ENCODE measurements at places on chromosomes 12 and 14.

DNA sequence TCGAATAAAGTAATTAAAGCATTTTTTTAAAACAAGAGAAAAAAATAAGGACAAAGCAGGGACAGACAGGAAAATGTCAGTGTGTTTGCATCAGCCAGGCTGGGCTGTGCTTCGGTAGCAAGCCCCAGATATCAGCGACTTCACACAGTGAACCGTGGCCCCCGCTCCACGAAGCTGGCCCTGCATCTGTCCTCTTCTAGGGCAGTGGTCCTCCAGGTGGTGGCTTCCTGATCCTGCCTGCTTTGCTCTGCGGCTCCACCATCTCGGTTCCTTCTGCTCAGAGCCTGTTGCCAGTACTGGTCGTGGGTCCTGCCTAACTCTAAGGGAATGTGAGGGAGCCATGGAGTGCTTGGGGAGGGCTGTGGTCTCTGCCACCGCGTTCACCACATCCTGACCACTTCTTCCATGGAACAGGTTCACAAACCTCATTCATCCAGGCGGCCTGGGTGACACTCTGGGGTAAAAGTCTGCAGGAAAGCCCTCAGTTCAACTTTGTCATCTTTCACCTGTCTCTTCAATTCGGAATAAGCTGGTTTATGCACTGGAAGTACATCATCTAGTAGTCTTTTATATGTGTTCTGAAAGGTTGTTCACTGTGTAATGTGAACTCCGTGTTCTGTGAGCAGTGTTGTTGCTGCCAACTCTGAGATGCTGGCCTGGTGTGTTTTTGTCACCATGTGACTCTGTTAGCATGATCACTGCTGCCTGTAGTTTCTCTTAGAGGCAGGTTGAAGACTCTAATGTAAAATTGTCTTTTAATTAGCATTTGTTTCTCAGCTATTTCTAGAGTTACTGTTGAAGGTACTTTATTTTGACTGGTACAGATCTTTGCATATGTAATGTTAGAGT lies 47.9 kb downstream of the ANKRD9 start:
- DNase-seq, result no peak

DNA sequence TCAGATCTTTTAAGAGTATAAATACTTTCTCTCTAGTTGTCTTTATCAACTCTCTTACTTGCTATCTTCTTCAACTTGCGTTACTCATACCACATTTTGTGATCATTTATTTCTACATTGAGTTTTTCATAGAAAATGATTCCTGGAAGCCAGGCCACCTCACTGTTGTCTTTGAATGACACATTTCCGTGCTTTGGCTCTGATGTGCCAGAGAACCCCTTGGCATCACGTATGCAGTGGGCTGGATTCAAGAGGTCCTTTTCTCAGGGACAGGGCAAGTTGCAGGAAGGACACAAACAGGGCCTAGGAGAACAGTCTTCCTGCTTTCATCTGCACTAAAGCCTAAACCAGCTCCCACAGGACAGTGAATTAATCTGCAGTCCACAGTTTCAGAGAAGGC lies 70.3 kb upstream of the PYGL start:
- DNase-seq, result no peak

DNA sequence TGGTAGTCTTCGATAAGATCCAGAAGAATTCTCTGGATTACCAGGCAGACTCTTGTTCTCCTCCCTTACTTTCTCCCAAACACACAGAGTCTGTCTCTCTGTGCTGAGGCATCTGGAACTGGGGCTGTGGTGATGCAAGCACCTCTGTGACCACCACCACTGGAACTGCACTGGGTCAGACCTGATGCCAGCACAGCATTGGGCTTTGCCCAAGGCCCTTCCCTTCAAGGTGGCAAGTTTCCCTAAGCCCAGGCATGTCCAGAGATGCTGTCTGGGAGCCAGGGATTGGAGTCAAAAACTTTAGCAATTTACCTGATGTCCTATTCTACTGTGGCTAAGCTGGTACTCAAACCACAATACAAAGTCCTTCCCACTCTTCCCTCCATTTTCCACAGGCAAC lies 14.6 kb upstream of the TMPRSS12 start:
- DNase-seq, result no peak

DNA sequence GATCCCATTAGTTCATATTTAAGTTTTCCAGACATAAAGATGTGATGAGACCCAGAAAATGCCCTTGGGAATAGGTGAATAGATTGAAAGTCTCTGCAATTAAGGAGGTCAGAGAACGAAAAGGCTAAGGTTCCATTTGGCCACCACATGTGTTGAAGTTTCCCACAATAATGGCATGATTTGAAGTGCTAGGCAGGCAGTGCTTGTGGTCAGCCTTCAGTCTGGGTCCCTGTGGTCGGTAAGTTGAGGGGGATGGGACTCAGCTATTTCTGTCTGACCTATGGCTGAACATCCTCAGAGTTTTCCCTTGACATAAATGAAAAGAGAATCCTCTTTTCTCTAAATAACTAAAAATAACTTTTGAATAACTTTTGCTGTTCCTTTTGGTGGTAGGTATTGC lies 92.4 kb downstream of the PELI2 start:
- DNase-seq, result no peak

- DNase-seq, result no peak
These were observed 11.4 kb downstream of the CMTM5 start for GRCh38 chr14:23387916-23388882.

DNA sequence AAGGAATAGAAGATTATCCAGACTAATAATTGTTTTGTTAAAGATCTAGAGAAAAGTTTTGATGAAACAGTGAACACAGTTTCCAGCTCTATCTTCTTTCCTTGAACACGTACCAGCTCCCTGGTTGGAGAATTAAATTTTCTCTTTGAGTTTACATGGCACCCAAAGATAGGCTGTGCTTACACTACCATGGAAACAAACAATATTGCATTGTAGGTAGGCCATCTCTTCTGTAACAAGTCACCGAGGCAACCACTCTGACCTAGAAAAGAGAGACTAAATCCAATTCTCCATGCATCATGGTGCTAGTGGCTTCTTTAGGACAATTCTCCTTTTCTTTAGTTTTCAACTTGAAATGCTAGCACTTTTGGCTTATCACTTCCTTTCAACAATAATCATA lies 9.9 kb downstream of the BMAL2 start:
- DNase-seq, result no peak

DNA sequence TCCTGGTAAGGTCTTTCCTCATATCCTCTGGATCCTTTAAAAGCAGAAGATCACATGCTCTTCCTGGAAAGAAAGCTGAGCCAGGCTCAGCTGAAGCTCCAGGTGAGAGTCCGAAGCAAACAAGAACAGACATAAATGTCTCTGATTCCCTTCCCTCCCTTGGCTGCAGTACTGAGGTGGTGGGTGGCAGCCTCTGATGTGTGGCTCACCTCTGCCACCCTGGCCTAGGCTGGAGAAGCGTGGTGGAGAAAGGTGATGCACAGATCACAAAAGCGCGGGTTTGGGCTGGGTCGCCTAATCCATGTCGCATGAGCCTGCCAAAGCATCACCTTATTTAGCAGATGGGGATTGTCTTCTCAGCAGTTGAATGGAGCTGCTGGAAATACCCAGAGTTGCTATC lies 2.8 kb upstream of the KRT76 start:
- no peak for DNase-seq

GRCh38 chr12:124233846-124234640 lies 60.9 kb upstream of the RFLNA start:
- no peak for DNase-seq

DNA sequence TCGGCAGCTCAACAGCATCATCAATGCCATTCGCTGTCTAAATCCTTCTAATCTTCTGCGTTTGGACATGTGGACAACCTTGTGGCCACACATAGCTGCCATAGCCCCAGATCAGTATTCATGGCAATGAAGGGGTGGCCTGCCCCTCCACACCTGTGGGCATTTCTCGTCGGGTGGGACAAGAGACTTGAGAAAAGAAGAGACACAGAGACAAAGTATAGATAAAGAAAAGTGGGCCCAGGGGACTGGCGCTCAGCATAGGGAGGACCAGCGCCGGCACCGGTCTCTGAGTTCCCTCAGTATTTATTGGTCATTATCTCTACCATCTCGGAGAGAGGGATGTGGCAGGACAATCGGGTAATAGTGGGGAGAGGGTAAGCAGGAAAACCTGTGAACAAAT lies 42.3 kb downstream of the MAGOHB start:
- no peak for DNase-seq

DNA sequence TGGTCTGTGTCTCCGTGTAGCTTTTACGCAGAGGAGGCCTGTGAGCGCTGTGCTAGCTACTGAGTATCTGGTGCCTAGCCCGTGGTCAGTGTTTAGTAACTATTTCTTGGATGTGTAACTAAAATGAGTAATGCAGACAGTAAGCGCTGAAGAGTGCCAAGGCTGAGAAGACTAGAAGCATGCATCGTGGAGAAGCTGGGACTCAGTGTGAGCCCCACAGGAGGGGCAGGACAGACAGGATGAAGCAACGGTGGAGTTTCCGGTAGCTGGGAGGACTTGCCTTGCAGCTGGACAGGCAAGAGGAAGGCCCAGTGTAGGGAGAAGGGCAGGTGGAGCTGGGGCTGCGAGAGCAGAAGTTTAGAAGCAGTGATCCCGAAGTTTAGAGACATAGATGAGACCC lies 233.4 kb upstream of the FKBP4 start:
- DNase-seq, result no peak

GRCh38 chr14:101288436-101289229 lies 272.7 kb upstream of the DIO3 start:
- no peak for DNase-seq

DNA sequence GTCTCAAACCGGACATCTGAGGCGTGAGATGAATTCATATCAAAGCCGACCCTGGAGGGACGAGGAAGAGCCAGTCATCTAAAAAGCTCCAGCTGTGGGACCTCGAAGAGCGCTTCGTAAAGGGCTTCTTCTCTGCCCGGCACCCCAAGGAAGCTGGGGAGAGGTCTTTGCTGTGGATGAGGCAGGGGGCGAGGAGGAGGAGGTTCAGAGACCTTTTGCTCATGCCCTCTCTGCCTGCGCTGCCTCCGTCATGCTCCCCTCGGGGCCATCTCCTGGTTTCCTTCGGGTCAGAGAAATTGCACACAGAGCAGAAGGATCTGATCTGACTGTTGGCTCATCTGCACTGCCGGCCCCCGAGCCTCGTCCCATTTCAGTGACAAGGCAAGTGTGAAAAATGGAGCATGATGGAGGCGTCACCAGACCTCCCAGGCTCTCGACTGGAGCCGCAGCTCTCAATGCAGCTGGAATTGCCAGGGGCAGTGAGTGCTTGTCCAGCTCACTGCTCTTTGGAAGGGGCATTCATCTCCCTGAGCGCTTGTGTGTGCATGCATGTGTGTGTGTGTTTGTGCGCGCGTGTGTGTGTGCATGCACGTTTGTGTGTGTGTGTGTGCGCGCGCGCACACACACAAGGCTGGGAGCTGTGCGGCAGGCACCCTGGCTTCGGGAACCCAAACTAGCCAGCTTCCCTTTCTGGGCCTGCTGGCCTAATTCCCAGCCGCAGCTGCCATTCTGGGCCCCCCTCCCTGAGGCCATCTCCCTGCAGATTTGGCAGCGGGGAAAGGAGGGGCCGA lies 9.2 kb downstream of the CABP1 start:
- no peak for DNase-seq

GRCh38 chr14:103191844-103192243 lies 68.6 kb downstream of the TNFAIP2 start:
- no peak for DNase-seq

DNA sequence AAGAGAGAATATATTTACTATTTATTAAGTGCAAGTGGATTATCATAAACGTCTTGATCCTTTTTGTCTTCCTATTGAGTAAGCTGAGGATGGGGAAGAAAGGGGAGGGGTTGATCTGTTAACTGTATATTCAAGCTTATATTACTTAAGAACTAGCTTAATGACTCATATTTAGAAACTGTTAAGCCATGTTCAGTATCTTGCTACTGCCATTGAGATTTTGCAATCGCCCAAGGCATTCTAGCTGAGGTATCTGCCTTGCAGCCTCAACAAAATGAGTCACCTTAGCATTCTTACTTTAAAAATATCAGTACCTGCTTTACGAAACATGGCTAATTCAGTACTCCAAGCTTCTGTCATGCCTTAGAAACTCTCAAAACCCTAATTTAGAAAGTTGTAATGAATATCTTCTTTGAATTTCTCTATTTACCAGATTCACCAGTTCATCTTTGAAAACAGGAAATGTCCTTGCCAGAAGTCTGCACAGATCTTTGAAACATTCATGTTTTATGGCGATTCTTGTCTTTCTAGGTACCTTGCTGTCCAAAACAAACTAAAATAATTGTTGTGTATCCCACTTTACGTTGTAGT lies 76.1 kb downstream of the ALG10B start:
- DNase-seq, result no peak

GRCh38 chr14:29403091-29403490 lies 524.6 kb downstream of the PRKD1 start:
- DNase-seq, result no peak

DNA sequence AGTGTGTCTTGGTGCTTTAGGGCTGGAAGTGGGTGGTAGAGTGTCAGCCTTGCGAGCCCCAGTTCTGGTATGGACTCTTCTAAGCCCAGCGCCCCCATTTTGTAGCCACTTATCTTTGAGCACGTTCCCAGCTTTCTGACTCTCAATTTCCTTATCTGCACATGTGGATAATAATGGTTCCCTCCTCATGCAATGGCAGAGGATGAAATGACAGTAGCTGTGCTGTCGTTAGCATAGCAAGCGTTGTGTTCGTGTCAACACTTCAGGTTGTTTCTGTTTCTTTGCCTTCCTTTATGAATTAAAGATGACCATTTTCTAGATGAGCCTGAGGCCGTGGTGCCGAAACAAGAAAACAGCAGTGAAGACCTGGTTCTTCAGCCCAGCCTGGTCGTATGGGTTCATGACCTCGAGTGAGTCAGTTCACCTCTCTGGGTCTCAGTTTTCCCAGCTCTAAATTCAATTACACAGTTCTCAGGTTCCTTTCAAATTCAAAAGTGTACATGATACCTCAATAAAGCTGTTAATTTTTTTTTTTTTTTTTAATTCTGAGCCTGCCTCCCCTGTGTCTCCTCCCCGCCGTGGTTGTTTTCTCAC lies 233.0 kb downstream of the SLC41A2 start:
- DNase-seq, result no peak

DNA sequence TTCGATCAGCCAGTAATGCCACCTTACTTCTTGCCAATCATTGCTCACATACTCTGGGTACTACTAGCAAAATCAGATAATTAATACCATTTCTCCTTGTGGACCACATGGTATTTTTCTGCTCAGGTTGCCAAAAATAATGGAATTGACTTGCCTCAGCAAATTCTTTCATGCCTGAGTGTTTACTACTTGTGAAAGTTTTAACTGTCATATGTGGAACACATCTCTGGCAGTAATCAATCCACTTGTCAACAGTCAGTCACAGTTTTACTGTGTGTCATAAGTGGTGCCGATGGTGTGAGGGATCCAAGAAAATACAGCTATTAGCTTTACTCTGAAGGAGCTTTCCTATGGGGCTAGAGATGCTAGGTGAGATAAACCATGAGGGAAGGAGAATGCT lies 55.3 kb upstream of the ATF1 start:
- no peak for DNase-seq

- no peak for DNase-seq
These were observed 849.2 kb upstream of the LRFN5 start for GRCh38 chr14:40757376-40757950.

GRCh38 chr12:45498645-45499044 lies 230.9 kb upstream of the ARID2 start:
- no peak for DNase-seq

GRCh38 chr14:100147181-100147631 lies 12.2 kb downstream of the DEGS2 start:
- DNase-seq, result no peak

Data from NCI-H1417 treated with DMSO at 0.1 percent for 48 hours (cell line).